ENCODE measurements at places on chromosomes 16 and 17. TPM values are rescaled to one million over a fixed set of nuclear protein-coding genes. Genes with fewer than 3 reads are reported as not detected.

The NACA2 gene
- polyA plus RNA-seq, result not detected

The PRSS8 gene
- not detected for polyA plus RNA-seq

The WSCD1 gene
- polyA plus RNA-seq, result not detected

The FTSJ3 gene
- 19.7 TPM for polyA plus RNA-seq

The ZCCHC14 gene
- polyA plus RNA-seq, result 4.0 TPM

The PCGF2 gene
- polyA plus RNA-seq, result 0.60 TPM

The GPR179 gene
- polyA plus RNA-seq, result not detected

The TMC7 gene
- polyA plus RNA-seq, result not detected

The C1QL1 gene
- polyA plus RNA-seq, result not detected

The HBA1 gene
- polyA plus RNA-seq, result 23.8 TPM

The CHST5 gene
- polyA plus RNA-seq, result not detected

The C17orf67 gene
- polyA plus RNA-seq, result 0.56 TPM

The PERCC1 gene
- polyA plus RNA-seq, result not detected

The UNC45B gene
- not detected for polyA plus RNA-seq

The TP53TG3B gene
- polyA plus RNA-seq, result not detected

The FBXL16 gene
- 0.28 TPM for polyA plus RNA-seq

The AOC2 gene
- polyA plus RNA-seq, result not detected

The C16orf46 gene
- 0.42 TPM for polyA plus RNA-seq

The TXNL4B gene
- polyA plus RNA-seq, result 7.0 TPM

The AOC3 gene
- polyA plus RNA-seq, result 0.85 TPM

The TPSD1 gene
- not detected for polyA plus RNA-seq

The TMEM235 gene
- not detected for polyA plus RNA-seq

The CD7 gene
- 3.6 TPM for polyA plus RNA-seq

The CFAP97D1 gene
- not detected for polyA plus RNA-seq

The HEATR9 gene
- not detected for polyA plus RNA-seq
